A549 (cell line): ENCODE measurements at places on chromosomes 16 and 17.

- DNase-seq = no peak
These were observed 187.4 kb upstream of the MYOCD start for GRCh38 chr17:12478311-12478710.

GRCh38 chr17:40553694-40554534 is 11.4 kb downstream of the CCR7 start:
- DNase-seq = no peak

DNA sequence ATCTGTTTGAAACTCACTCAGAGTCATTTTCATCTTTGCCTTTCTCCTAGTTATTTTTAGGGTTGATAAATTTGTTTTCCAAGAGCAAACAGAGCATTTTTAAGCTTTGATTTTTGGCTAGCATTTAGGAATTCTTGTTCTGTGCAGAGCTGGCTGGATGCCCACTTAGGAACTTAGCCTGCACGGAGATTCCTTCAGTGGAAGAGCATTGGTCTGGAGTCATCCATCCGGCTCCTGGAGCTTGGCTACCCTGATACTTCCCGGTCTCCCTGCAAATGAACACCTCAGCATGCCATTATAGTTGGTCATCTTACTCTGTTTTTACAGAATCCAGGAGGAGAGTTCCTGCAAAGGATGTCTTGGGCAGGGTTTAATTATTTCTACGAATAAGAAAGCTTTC is 57.1 kb downstream of the SPECC1 start:
- peak; percentile 84 for DNase-seq

DNA sequence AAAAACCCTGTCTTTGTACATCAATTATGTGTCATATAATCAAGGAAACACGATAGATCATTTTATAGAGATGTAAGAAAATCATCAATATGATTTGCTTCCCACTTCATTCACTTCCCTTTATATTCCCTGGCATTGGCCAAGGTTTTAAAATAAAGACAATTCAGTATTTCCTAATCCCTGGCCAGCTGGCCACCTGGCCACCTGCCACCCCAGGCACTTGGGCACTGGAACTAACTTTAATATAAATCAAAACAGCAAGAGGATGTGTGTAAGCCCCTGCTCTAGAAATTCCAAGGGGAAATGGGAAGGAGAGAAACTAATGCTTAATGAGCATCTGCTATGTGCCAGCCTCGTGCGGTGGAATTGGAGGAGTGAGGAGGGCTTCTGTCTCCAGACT is 58.6 kb upstream of the TOB1 start:
- DNase-seq = no peak

DNA sequence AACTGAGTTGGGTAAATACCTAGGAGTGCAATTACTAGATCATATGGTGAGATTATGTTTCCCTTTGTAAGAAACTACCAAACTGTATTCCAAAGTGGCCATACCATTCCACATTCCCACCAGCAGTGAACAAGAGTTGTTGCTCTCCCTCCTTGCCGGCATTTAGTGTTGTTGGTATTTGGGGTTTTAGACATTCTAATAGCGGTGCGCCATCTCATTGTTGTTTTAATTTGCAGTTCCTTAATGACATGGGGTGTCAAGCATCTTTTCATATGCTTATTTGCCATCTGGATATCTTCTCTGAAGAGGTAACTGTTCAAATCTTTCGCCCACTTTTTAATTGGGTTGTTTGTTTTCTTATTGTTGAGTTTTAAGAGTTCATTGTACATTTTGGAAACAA is 164.2 kb upstream of the LHX1 start:
- no peak for DNase-seq

DNA sequence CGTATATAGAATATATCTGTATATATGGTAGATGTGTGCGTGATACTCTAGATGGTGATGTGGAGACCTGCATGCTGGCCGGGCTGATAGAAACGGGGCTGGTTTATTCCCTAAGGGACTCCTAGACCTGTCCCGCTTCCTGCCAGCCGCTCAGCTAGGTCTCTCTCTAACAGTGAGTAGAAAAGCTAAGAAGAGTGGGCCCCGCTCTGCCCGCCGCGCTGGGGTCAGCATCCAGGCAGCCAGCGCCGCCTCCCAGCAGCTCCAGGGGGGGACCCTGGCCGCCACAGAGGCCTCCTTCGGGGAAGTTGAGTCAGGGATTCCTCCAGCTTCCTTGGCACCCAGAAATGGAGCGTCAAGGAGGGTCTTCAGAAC is 9.4 kb downstream of the CYGB start:
- DNase-seq = no peak

DNA sequence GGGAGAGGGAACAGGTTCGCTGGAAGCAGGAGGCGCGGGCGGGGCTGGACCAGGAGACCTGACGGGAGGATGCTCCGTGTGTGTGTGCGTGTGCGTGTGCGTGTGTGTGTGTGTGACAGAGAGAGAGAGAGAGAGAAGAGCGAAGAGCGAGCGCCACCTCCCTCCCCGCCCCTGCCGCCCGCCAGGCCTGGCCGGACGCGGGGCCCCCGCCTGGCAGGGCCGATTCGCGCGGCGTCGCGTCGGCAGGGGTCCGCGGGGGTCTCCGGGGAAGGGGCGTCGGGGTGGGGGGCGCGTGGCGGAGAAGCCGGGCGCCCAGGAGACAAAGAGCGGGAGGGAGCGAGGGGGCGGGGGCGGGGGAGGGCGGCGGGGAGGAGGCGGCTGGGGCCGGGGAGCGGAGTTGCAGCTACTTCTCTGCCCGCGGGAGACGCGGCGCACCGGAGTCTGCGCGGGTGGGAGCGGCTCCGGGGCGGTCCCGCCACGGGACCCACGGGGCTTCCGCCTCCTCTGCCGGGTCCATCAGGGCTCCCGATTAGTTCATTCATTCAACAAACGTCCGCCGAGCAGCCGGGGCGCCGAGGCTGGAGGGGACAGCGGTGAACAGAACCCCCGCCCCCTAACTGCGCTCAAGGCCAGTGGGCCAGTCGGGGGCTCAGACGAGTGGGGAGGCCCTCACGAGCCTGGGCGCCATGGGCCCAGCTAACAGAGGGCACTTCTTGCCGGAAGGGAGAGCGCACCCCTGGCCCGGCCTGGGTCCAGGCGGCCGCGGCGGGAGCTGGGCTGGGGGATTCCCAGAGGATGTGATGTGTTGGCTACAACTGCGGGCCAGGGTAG is at the start of gene SAMD14:
SAMD14 (minus strand) TSS at position 433 of the 831 bp plus-strand sequence. CDS start 5,201 bp downstream, outside the sequence.
- peak; percentile 74 for DNase-seq

DNA sequence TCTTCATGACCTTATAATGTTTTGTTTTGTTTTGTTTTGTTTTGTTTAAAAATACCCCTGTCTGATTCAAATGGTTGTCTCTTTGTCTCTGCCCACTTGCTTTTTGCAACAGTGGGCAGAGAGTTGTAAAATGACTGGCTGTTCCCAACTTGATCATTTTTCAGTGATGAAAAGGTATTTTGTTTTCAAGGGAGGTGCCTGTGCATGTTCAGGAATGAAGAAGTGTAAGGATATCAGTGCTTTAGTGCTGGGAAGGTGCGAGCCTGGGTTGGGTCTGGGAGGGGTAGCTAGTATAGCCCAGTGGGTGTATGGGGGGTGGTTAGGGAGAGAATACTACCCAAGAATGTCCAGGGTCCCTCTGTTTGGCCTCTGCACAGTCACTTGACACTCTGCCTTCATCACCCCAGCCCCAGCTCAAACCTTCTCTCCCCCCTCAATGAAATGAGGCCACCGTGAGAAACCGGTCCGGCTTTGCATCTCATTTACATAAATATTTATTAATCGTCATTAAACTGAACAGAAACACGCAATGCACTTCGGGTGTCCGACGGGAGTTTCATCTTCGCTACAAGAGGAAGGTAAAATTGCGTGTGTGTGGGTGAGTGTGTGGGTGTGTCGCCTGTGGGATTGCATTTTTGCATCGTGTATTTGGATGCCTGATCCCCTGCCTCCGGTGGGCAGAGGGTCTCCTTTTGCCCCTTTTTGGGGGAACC is 4.3 kb downstream of the NEUROD2 start:
- DNase-seq = no peak
